Ovary (tissue), 10 donors: ENCODE measurements at places on chromosomes 3 and 15.

GRCh38 chr15:30979457-30979856, 12.0 kb downstream of the MTMR10 start:
- H3K36me3 ChIP-seq, result no peaks in the 10 kb centered on the region
- no peak for DNase-seq
- no peak overlapping the region for H3K27ac ChIP-seq
- peaks cover 1% of the 10 kb centered on the region for H3K4me1 ChIP-seq

GRCh38 chr3:172904711-172905373, 154.3 kb downstream of the ECT2 start:
- H3K27me3 ChIP-seq, result no peaks in the 10 kb centered on the region
- no peak for DNase-seq
- no peak overlapping the region for H3K27ac ChIP-seq
- H3K4me1 ChIP-seq, result no peaks in the 10 kb centered on the region
- H3K4me3 ChIP-seq, result no peak overlapping the region
- no peaks in the 10 kb centered on the region for H3K36me3 ChIP-seq

DNA sequence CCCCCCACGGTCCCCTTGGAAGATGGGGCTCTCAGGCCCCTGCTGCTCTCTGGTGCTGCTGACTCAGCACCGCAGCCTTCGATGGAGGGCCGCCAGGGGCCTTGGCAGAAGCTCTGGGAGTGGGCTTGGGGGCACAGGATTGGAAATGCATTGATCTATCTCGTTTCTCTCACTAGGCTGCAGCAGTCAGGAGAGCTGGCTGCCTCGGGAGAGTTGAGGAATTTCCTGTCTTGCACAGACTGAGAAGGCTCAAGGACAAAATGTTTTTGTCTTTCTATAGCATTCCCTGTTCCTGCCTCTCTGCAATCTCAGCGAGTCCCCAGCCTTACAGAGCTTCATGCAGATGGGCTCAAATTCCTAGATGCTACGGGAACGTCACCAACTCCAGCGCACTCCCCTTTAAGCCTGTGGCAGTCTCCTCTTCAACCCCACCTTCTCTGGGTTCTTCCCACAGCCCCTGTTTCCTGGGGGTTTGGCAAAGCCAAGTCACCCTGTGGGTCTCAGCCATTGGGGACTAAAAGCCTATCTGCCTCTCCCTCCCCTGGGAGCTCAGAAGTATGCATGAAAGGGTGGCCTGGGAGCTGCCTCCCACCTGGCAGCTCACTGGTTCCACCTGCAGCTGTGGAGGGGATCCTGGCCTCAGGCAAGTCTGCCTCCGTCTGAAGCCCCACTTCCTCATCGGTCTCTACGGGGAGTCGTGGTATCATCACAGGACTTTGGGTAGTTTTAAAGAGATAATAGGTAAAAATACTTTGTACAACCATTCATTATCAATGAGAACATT, 127.4 kb upstream of the HACD2 start:
- H3K27me3 ChIP-seq, result no peaks in the 10 kb centered on the region
- H3K4me3 ChIP-seq, result no peak overlapping the region
- H3K27ac ChIP-seq, result no peak overlapping the region
- H3K4me1 ChIP-seq, result peaks cover 14% of the 10 kb centered on the region
- no peaks in the 10 kb centered on the region for H3K36me3 ChIP-seq

DNA sequence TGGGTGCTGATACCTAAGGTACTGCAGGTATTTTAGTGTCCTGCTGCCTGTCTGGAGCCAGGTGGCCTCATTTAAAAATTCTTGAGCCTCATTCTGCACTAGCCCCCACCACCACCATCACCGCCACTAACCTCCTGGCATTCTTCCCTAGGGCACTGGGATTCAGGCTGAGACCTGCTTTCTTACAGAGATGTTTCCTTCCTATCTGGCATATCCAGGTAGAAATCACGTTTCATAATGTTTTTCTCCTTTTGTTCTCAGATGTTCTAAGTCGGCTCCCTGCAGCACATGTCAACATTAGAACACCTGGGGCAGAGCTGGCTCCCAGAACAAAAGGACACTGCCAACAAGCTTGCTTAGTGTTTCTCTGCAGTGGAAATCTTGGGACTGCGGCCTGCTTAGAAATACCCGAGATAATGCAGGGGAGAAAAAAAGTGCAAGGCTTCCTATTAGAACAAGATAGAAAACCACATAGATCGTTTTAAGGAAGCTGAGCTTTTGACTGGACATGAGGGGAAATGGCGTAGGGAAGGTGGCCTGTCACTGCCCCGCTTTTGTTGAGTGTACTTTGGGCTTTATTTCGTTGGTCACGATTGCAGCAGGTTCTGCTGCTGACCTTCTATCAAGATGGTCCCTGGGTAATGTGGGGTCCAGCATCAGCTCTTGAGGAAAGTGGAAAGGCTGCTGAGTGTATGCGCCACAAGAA, 59.6 kb upstream of the PPARG start:
- no peak overlapping the region for H3K4me3 ChIP-seq
- H3K27me3 ChIP-seq, result no peaks in the 10 kb centered on the region
- H3K4me1 ChIP-seq, result no peaks in the 10 kb centered on the region

- H3K36me3 ChIP-seq, result no peaks in the 10 kb centered on the region
- no peak for DNase-seq
- H3K4me1 ChIP-seq, result peaks cover 1% of the 10 kb centered on the region
- H3K27me3 ChIP-seq, result no peaks in the 10 kb centered on the region
- no peak overlapping the region for H3K4me3 ChIP-seq
- H3K27ac ChIP-seq, result no peak overlapping the region
Observed at GRCh38 chr3:170219850-170220249, 2.4 kb upstream of the PRKCI start.

DNA sequence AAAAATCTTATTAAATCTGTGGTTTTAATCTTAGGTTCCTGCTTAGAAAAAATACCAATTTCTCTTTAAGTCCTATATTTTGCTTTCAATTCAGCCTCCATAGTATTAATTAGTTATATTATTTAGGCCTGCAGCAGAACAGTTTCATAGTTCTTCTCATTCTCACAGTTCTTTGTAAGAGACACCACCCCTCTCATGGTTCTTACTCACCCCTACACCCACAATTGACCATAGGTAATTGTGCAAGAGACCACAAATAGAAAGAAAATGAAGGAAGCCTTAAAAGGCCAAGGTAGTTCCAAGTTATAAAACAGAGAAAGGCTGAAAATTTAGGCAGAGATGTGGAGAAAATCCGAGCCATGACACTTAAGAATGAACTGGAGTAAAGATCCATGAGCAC, 415.3 kb downstream of the TIGIT start:
- no peaks in the 10 kb centered on the region for H3K36me3 ChIP-seq
- no peak overlapping the region for H3K4me3 ChIP-seq
- H3K27ac ChIP-seq, result no peak overlapping the region
- peaks cover 5% of the 10 kb centered on the region for H3K4me1 ChIP-seq
- H3K27me3 ChIP-seq, result no peaks in the 10 kb centered on the region
- no peak for DNase-seq

DNA sequence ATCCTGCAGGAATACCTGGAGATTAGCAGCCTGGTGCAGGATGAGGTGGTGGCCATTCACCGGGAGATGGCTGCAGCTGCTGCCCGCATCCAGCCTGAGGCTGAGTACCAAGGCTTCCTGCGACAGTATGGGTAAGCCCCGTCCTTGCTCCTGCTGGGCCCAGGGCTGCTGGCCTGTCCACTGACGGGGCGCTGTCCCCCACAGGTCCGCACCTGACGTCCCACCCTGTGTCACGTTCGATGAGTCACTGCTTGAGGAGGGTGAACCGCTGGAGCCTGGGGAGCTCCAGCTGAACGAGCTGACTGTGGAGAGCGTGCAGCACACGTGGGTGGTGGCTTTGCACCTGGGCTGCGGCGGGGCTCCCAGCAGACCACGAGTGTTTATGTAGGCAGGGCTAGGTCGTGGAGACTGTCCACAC, 5.0 kb downstream of the FES start:
- H3K27me3 ChIP-seq, result no peaks in the 10 kb centered on the region
- no peak for DNase-seq
- H3K4me3 ChIP-seq, result no peak overlapping the region
- H3K27ac ChIP-seq, result no peak overlapping the region

- peak overlapping the region; percentile 49 for H3K27ac ChIP-seq
- H3K4me3 ChIP-seq, result no peak overlapping the region
Observed at GRCh38 chr3:27326202-27326601, 43.0 kb downstream of the NEK10 start.

- no peak for DNase-seq
- no peaks in the 10 kb centered on the region for H3K4me1 ChIP-seq
- H3K27me3 ChIP-seq, result no peaks in the 10 kb centered on the region
- H3K36me3 ChIP-seq, result no peaks in the 10 kb centered on the region
- H3K27ac ChIP-seq, result no peak overlapping the region
- no peak overlapping the region for H3K4me3 ChIP-seq
Observed at GRCh38 chr3:167773584-167773983, 38.1 kb downstream of the SERPINI1 start.

DNA sequence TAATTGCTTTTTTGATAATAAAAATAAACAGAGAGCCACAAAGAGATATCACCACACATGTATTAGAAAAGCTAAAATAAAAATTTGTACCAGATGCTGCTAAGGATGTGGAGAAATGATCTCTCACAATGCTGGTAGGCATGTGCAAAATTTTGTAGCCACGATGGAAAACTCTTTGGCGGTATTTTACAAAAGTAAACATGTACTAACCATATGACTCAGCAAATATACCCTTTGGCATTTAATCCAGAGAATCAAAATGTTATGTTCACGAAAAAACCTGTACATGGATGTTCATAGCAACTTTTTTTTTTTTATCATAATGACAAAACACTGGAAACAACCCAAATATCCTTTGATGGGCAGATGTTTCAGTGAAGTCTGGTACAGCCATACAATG, 261.2 kb downstream of the LPP start:
- DNase-seq, result no peak
- no peaks in the 10 kb centered on the region for H3K36me3 ChIP-seq
- H3K27ac ChIP-seq, result no peak overlapping the region
